ENCODE measurements at places on chromosomes 5 and 9.

GRCh38 chr5:132456296-132456986 is 34.1 kb downstream of the IRF1 start:
- H3K36me3 ChIP-seq = no peaks in the 10 kb centered on the region
- DNase-seq = no peak
- H3K4me1 ChIP-seq = peaks cover 6% of the 10 kb centered on the region
- no peaks in the 10 kb centered on the region for H3K27me3 ChIP-seq

- H3K36me3 ChIP-seq = peaks cover 3% of the 10 kb centered on the region
- no peak for DNase-seq
- H3K4me1 ChIP-seq = peaks cover 30% of the 10 kb centered on the region
Measured at GRCh38 chr5:169299191-169299662, 1.7 kb downstream of the SLIT3 start.

DNA sequence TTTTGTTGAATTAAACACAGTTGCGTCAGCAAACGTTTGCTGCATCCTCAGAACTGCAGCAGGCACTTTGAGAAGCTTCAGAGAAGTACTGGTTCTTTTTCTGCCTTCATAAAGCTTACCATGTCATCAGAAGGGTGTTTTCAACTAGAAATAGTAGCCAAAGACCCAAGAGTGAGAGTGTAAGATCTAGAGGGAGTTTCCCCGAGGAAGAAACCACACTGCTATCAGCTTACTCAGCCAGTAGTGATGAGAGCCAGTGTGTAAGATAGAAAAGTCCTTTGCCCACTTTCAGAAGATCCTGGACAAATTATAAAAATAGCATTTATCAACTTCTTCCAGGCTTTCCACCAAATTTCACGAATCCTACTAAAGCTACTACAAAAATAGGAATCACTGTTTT is 154.5 kb downstream of the PAPPA start:
- H3K27me3 ChIP-seq = no peaks in the 10 kb centered on the region
- H3K36me3 ChIP-seq = no peaks in the 10 kb centered on the region
- no peak overlapping the region for H3K27ac ChIP-seq
- H3K4me3 ChIP-seq = no peak overlapping the region

DNA sequence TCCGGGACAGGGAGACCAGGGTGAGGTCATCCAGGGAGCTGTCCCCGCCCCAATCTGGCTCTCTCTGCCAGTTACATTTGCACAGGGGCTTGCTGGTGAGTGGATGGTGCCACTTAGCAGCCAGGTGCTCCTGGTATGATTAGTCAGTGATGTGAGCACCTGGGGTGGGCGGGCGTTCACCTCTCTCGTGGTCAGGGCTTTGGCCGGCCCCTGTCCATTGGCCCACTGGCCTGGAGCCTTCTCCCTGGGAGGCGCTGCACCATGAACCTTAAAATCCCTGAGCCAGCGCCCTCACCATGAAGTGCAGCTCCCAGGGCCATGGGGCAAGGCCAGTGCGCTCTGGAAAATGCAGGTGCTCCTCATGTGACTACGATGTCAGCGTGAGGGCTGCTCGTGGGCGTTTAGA is 2.0 kb downstream of the NKD2 start:
- no peak overlapping the region for H3K27ac ChIP-seq
- DNase-seq = no peak
- no peaks in the 10 kb centered on the region for H3K4me1 ChIP-seq
- H3K4me3 ChIP-seq = no peak overlapping the region
- H3K27me3 ChIP-seq = peaks cover 24% of the 10 kb centered on the region
- H3K36me3 ChIP-seq = no peaks in the 10 kb centered on the region

GRCh38 chr5:175001876-175002645 is 277.7 kb downstream of the MSX2 start:
- H3K36me3 ChIP-seq = no peaks in the 10 kb centered on the region
- no peak for DNase-seq
- H3K4me1 ChIP-seq = no peaks in the 10 kb centered on the region
- H3K27ac ChIP-seq = no peak overlapping the region

DNA sequence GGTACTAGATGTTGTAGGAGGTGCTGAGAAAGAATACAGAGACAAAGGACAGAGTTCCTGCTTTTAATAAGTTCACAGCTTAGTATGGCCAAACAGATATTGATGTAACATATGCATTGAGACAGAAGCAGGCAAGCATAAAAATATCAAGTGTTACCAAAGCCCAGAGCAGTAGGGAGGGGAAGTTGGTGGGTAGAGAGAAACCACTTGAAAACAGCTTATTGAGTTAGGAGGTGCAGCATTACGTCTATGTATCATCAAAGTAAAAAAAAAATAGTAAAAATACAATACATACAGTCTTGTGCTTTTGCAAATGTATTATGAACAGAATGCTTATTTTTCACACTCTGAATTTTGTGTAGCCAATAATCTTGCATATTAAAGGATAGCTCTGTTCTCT is 441.8 kb upstream of the SGCD start:
- H3K27ac ChIP-seq = no peak overlapping the region
- no peaks in the 10 kb centered on the region for H3K4me1 ChIP-seq
- no peak overlapping the region for H3K4me3 ChIP-seq
- H3K27me3 ChIP-seq = no peaks in the 10 kb centered on the region

DNA sequence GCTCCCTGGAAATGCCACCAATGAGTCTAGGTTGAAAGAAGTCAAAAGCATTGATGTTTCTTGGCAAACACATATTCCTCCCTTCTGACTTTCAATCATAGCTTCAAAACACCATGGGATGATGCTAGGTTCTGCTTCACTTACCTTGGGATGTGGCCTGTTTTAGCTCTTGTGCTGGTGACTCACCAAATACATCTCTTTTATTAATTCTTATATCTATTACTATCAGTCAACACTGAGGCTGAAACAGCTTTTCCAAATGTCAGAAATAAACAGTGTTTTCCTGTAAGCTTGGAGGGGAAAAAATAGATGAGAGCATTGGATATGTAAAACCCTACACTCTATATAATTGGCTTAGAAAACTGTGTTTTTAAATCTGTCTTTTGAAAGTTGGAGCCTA is 245.4 kb upstream of the NREP start:
- H3K36me3 ChIP-seq = no peaks in the 10 kb centered on the region
- no peaks in the 10 kb centered on the region for H3K27me3 ChIP-seq
- DNase-seq = no peak
- H3K27ac ChIP-seq = no peak overlapping the region
- H3K4me3 ChIP-seq = no peak overlapping the region

GRCh38 chr5:180823346-180823745 is 20.7 kb upstream of the MGAT1 start:
- no peaks in the 10 kb centered on the region for H3K4me1 ChIP-seq
- no peak overlapping the region for H3K4me3 ChIP-seq
- no peak for DNase-seq
- H3K36me3 ChIP-seq = no peaks in the 10 kb centered on the region

- H3K27me3 ChIP-seq = no peaks in the 10 kb centered on the region
- H3K4me3 ChIP-seq = no peak overlapping the region
- no peak for DNase-seq
- H3K4me1 ChIP-seq = no peaks in the 10 kb centered on the region
- H3K36me3 ChIP-seq = peaks cover 3% of the 10 kb centered on the region
Measured at GRCh38 chr9:112846528-112847488, 43.9 kb downstream of the SLC46A2 start.

DNA sequence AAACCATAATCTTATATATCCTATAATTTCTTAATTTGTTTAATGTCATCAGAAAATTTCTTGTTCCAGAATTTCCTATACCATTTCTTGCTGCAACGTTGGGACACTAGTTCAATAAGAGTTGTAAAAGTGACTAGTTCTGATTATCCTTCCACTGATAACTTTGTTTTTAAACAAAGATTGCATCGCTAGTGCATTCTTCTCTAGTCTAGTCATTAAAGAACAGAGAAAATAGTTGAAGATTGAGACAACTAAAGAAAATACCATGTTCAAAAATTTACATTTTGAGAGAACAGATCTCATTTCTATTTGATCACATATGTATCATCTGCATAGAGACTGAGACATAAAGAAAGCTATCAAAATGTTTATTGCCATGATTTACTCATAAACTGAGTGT is 1888.2 kb downstream of the EFNA5 start:
- H3K27ac ChIP-seq = no peak overlapping the region
- H3K4me1 ChIP-seq = no peaks in the 10 kb centered on the region
- no peaks in the 10 kb centered on the region for H3K27me3 ChIP-seq
- H3K4me3 ChIP-seq = no peak overlapping the region

GRCh38 chr5:65475895-65476294 is 5.8 kb downstream of the ADAMTS6 start:
- H3K27ac ChIP-seq = no peak overlapping the region
- H3K27me3 ChIP-seq = no peaks in the 10 kb centered on the region
- no peak overlapping the region for H3K4me3 ChIP-seq
- H3K4me1 ChIP-seq = peaks cover 6% of the 10 kb centered on the region
- H3K36me3 ChIP-seq = no peaks in the 10 kb centered on the region

- H3K4me1 ChIP-seq = peaks cover 15% of the 10 kb centered on the region
- no peak overlapping the region for H3K4me3 ChIP-seq
- no peak overlapping the region for H3K27ac ChIP-seq
Measured at GRCh38 chr5:172079876-172080275, 73.4 kb upstream of the FBXW11 start.

DNA sequence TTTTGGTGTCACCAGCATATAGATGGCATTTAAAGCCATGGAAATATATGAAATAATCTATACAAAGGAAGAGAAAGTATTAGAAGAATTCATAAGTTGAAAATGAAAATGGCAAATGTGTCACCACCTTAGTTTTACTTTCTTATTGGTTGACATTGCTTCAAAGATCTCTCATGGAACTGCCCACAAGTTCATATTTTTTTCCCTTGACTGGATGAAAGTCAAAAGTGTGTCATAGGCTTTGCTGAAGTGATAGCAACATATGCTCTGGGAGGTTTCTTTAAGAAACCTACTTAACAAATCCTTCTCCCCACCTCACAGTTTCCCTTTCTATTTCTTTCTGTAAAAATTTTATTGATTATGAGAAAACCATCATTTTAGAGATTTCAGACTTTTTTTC is 127.2 kb downstream of the VPS13A start:
- H3K36me3 ChIP-seq = no peaks in the 10 kb centered on the region
- H3K4me1 ChIP-seq = no peaks in the 10 kb centered on the region
- no peak overlapping the region for H3K4me3 ChIP-seq

- no peak overlapping the region for H3K4me3 ChIP-seq
- no peak overlapping the region for H3K27ac ChIP-seq
- H3K36me3 ChIP-seq = no peaks in the 10 kb centered on the region
- no peak for DNase-seq
Measured at GRCh38 chr5:135038205-135038812, 4.3 kb upstream of the PITX1 start.

- DNase-seq = peak; percentile 17
- no peaks in the 10 kb centered on the region for H3K27me3 ChIP-seq
- no peak overlapping the region for H3K27ac ChIP-seq
- no peaks in the 10 kb centered on the region for H3K4me1 ChIP-seq
- H3K4me3 ChIP-seq = no peak overlapping the region
- H3K36me3 ChIP-seq = no peaks in the 10 kb centered on the region
Measured at GRCh38 chr9:1421436-1421835, 371.3 kb downstream of the DMRT2 start.

GRCh38 chr5:161481922-161482321 is 64.6 kb downstream of the GABRB2 start:
- no peak overlapping the region for H3K4me3 ChIP-seq
- no peaks in the 10 kb centered on the region for H3K4me1 ChIP-seq
- DNase-seq = no peak
- H3K27me3 ChIP-seq = no peaks in the 10 kb centered on the region
- no peak overlapping the region for H3K27ac ChIP-seq
- no peaks in the 10 kb centered on the region for H3K36me3 ChIP-seq

GRCh38 chr5:30878296-30878695 is 315.2 kb upstream of the CDH6 start:
- DNase-seq = no peak
- no peaks in the 10 kb centered on the region for H3K4me1 ChIP-seq
- no peaks in the 10 kb centered on the region for H3K27me3 ChIP-seq

DNA sequence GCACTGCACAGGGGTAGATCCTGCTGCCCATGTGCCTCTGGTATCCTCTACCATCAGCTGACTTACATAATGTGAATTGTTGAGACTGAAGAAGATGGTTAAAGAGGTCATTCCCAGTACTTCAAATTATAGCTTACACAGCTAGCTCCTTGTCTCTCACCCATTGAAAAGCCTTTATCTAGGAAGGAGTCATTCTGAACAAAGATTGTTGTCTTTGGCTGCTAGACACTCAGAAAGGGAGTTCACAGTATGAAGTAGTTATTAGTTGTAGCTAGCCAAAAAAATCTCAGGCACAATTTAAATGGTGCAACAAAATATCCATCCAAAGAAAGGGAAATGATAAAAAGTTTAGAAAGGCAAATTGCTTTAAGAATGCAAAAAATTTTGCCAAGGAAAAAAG is 102.0 kb upstream of the NREP start:
- H3K4me3 ChIP-seq = no peak overlapping the region
- no peak overlapping the region for H3K27ac ChIP-seq
- no peaks in the 10 kb centered on the region for H3K27me3 ChIP-seq
- no peaks in the 10 kb centered on the region for H3K36me3 ChIP-seq
- no peak for DNase-seq

- H3K27me3 ChIP-seq = peaks cover 23% of the 10 kb centered on the region
- H3K4me3 ChIP-seq = no peak overlapping the region
- DNase-seq = no peak
- H3K27ac ChIP-seq = no peak overlapping the region
- H3K36me3 ChIP-seq = no peaks in the 10 kb centered on the region
Measured at GRCh38 chr9:132742821-132743311, 72.6 kb downstream of the GTF3C4 start.

GRCh38 chr5:135218790-135219568 is 180.1 kb downstream of the MACROH2A1 start:
- no peaks in the 10 kb centered on the region for H3K4me1 ChIP-seq
- no peaks in the 10 kb centered on the region for H3K36me3 ChIP-seq
- no peak for DNase-seq
- no peak overlapping the region for H3K27ac ChIP-seq
- H3K4me3 ChIP-seq = no peak overlapping the region

GRCh38 chr9:93290495-93291434 is 106.8 kb downstream of the WNK2 start:
- H3K36me3 ChIP-seq = no peaks in the 10 kb centered on the region
- H3K4me3 ChIP-seq = no peak overlapping the region
- no peak for DNase-seq
- no peak overlapping the region for H3K27ac ChIP-seq

DNA sequence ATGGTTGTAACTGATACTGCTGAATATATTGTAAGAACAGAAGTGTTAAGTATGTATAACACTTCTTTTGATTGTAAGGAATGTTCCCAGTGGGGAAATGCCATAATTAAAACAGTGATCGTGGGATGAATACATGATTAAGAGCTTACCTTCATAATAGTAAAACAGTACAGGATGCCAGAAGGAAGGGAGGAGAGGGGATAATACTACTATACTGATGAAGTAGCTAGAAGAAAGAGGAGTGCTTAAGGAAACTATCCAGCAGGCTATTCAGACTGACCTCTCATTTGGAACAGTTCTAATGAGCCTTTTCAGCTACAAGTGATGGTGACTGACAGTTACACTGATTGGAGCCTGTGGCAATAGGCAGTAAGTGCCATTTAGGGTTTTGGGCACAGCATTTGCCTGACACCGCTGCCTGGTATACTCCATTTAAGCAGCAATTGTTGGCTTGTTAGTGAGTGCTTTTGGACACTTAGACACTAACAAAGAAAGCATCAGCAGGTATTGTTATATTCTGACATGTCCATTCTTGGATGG is 33.8 kb upstream of the KDM4C start:
- no peak overlapping the region for H3K27ac ChIP-seq
- H3K4me1 ChIP-seq = no peaks in the 10 kb centered on the region
- DNase-seq = no peak
